ENCODE measurements at places on chromosomes 12 and 14.

DNA sequence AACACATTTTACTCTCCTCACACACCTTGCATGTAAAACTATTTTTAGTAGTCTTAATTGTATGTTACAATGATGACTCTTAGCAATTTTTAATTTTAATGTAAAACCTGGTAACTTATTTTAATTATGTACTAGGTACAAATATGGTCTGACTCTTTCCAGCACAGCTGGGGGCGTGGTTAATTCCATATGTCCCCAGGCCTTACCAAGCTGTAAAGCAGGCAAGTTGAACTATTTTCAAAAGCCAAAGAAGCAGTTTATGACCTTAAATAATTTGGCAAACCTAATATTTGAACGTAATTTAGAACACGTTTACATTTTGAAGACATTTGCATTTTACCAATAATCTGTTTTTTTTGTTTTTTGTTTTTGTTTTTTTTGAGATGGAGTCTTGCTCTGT, 9.3 kb upstream of the ACOT6 start:
- no peak for DNase-seq

GRCh38 chr14:55877942-55878341, 240.3 kb upstream of the PELI2 start:
- DNase-seq = no peak

DNA sequence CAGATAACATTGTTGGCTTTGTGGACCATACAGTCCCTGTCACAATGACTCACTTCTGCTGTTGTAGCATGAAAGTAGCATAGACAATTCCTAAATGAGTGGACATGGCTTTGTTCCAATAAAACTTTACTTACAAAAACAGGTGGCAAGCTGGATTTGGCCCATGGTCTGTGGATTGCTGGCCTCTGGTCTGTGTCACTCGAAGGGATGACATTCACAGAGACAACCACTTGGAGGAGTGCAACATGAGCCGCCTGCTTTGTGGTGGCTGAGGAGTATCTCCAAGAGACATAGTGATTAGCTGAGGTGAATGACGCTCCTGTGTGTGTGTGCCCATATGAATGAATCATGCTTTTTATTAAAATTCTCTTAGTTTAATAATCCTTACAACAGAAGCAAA, 81.3 kb upstream of the NRXN3 start:
- no peak for DNase-seq

DNA sequence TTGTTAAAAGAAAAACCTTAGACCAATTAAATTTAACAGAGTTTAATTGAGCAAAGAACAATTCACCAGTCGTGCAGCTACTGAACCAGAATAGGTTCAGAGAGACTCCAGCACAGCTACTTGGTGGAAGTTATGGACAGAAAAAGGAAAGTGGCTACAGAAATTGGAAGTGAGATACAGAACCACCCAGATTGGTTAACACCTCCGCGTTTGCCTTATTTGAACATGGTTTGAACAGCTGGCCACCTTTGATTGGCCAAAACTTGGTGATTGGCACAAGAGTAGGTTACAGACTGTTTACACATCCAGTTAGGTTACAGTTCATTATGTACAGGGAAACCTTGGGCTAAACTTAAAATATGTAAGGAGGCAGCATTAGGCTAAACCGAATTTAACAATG, 54.9 kb downstream of the SRGAP1 start:
- DNase-seq = no peak

- no peak for DNase-seq
Observed at GRCh38 chr12:116247377-116247776, 30.1 kb downstream of the MED13L start.

DNA sequence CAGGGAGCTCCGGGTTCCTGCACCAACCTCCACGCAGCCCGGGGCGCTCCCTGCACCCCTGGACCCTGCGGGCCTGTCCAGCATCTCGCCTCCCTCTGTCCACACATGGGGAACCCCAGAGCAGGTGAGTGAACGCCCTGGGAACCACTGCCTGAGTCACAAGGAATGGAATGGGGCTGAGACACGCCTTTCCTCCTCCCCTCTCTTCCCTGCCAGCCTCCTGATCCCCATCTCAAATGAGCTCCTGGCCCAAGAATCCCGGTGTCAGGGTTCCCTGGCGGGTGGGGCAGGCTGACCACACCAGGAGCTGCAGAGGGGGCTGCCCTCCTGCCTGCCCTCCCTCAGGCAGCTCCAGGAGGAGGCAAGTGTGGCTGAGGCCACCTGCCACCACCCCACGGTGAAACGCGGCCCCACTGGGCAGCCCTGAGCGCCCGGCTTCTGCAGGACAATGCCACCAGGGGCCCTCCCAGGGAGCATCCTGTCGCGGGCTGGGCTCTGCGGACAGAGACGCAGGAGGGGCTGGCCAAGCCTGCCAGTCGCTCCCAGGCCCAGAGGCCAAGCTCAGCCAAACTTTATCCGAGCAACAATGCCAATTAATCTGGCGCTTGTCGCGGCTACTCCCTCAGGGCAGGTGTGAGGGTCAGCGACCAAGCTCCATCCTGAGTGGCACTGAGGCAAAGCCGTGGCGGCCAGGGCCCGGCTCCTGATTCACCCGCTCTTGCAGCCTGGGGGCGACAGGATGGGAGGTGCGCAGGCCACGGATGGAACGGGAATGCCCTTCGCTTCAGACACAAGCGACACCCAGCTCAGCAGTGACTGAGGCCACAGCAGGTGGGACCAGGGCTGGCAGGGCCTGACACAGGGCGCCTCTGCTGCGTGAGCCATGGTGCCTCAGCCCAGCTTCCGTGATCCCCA, 44.3 kb downstream of the GALNT9 start:
- no peak for DNase-seq

- no peak for DNase-seq
Observed at GRCh38 chr12:68011206-68011881, 22.1 kb downstream of the IFNG-AS1 start.

DNA sequence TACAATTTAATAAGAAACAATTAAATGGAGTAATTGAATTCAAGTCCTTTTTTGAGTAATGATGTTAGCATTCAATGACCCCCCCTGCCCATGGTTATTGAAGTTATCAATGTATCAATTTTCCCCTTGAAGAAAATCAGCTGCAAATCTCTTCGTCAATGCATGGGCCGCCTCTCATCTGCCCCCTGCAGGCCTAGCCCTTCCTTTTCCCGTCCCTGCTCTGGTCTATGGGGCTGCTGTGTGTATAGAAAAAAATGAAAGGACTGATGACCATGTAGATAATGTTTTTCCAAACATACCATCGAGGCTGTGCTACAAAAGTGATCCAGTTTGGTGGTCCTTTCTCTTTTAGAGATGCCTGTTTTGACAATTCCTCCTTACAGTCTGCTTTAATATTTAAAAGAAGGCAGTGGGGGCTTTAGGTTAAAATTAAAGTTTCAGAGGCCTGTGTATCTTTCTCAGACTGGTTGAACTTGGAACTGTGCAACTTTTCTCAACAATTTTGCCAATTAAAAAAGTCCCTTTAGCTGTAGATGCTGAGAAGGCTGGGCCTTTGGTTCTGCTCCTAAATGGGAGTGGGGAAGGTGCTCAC, 98.4 kb downstream of the APAF1 start:
- DNase-seq = peak; percentile 55

GRCh38 chr14:28785096-28785952, 18.7 kb downstream of the FOXG1 start:
- DNase-seq = no peak

DNA sequence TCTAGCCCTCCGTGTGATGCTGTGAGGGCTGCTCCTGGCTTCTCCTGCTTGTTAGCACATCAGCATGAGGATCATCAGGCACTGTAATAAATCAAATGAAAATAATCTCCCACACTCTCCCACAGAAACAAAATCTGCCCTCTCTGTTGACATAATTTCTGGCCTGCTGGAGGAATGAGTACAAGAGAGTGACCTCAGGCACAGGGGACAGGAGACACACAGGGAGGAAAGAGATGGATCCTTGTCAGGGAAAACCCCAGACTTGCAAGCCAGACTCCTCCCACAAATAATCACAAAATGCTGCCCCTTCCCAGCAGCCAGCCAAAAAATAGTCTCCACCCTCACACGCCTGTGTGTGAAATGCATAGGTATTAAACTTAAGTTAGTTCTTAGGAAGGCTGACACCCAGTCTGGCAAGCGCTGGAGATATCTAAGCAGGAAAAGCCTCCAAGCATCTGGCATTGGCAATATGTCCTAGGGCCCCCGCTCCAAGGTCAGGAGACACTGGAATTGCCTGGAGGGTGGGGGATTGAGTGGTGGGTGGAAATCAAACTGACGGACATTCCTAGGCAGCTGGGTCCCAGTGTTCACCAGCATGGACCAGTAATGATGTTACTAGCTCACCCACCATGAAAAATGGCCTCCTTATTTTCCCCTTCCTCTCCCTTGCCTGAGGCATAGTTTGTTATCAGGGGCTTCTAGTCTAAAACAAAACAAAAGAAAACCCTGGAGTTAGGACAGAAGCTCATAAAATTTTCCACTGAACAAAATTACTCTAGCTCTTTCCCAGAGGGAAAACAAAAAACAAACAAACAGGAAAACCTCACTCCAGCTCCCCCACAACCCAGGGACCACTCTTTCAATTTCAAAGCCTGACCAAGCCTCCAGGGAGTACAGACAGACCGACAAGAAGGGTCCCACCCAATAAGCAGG, 22.0 kb downstream of the SMUG1 start:
- no peak for DNase-seq

DNA sequence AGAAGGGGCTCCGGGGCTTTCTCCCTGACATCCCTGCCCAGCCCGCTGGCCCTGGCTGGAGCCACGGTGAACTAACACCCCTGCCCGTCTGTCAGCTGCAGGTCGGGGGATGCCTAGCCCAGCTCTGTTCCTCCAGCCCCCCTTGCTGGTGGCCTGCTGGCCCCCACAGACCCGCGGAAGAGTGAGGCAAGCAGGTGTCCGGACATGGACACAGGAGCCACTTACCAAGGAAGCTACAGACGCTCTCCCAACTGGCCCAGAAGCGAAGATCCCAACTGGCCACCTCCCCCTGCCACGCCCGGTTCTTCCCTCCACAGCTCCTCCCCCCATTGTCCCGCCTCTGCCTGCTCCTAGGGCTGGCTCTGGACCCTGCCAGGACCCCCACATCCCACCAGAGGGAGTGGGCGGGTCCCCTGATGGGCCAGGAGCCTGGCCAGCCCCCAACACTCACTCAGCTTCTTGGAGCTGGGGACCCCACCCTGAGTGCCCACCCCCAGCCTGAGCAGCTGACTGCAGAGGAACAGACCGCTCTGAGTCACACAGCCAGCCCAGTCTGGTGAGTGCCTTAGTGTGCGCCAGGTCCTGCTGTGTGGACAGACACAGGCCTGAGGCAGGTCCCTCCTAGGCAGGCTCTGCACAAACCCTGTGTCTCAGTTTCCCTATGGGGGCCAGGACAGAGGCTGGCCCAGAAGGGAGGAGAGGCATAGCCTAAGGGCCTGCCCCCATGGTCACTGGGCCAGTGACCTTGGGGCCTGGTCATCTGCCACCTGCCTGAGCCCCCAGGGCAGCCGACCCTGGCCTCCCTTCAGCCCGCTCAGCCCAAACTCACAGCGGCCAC, 7.7 kb downstream of the AHNAK2 start:
- no peak for DNase-seq

DNA sequence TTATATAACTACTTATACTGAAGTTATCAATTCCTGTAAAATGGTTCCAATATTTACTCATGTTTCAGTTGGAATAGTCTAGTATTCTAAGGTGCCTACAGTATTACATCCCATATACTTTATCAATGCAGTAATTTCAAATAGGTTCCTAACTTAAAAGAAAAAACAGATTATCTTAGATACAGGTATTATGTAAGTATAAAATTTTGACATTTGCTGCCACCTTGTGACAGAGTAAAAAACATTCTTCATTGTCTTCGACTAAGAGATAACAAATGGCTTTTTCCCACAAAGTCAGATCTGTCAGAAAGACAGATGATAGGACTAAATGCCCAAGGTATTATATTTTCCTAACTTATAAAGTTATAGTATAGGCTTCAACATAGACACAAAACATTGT, 78.7 kb downstream of the TXNDC16 start:
- no peak for DNase-seq

GRCh38 chr12:91109148-91109564, 2.1 kb downstream of the LUM start:
- DNase-seq = peak; percentile 67

- DNase-seq = peak; percentile 21
Observed at GRCh38 chr12:2640709-2641108, 154.1 kb upstream of the FKBP4 start.

- DNase-seq = no peak
Observed at GRCh38 chr14:78451319-78451695, 281.1 kb downstream of the NRXN3 start.

- DNase-seq = no peak
Observed at GRCh38 chr14:38278035-38278434, 22.1 kb upstream of the CLEC14A start.

GRCh38 chr12:74619884-74620283, 82.2 kb downstream of the ATXN7L3B start:
- no peak for DNase-seq

DNA sequence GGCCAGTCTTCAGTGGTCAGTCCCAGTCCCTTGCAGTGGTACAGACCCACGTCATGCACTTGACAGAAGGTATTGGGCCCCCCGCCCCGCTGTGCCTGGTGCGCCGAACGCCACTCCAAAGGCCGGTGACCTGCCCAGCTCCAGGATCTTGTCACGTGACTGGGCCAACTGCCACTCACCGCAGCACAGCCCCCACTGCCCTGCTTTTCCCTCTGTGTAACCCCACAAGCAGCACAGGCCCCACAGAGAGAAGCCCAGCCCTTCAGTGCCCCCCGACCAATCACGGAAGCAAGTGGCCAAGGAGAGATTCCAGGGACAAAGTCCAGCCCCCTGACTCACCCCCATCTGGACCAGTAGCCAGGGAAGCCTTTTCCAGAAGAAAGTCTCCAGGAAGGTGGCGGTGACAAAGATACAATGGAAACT, 498 bp downstream of the GPR132 start:
- DNase-seq = peak; percentile 63

GRCh38 chr12:97151481-97151880, 244.4 kb downstream of the NEDD1 start:
- no peak for DNase-seq

DNA sequence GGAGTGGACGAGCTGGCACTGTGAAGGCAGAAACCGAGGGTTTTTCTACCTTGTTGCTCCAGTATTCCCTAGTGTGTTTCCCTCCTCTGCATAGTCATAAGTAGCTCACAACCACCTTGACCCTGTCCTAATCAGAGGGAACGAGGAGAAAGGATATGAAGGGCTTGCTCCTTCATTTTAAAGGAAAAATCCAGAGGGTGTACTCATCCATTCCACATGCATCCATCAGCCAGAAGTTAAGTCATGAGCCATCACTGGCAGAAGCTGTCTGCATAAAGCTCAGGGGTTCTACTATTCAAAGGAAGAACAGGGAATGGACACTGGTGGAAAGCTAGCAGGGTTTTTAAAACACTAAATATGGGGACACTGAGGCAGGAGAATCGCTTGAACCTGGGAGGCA, 84.3 kb upstream of the FOXN3 start:
- DNase-seq = no peak
